ENCODE measurements at places on chromosomes 5 and 9.

GRCh38 chr9:6105738-6106137 is 90.3 kb upstream of the RANBP6 start:
- DNase-seq: no peak

- no peak for DNase-seq
These were observed 205.8 kb upstream of the RAI14 start for GRCh38 chr5:34450338-34450737.

DNA sequence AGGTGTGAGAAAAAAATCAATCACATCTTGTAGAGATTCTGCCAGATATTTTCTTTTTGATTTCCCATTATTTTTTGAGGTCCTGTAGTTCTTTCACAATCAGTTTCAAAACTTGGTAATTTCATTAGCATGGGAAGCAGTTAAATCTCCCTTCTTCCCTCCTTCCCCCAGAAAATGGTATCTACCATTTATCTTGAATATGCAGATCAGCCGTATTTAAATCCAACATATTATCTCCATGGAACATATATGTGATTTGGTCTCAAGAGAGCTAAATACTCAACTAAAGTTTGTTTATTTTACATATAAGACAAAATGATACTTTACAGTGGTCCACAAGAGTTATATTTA is 1034.8 kb downstream of the CDH12 start:
- no peak for DNase-seq

- no peak for DNase-seq
These were observed 40.7 kb downstream of the KIAA0825 start for GRCh38 chr5:94577466-94578245.

GRCh38 chr9:75088646-75089372 is 495 bp downstream of the OSTF1 start:
- no peak for DNase-seq

- no peak for DNase-seq
These were observed 15.2 kb upstream of the IRX4 start for GRCh38 chr5:1897816-1898450.

DNA sequence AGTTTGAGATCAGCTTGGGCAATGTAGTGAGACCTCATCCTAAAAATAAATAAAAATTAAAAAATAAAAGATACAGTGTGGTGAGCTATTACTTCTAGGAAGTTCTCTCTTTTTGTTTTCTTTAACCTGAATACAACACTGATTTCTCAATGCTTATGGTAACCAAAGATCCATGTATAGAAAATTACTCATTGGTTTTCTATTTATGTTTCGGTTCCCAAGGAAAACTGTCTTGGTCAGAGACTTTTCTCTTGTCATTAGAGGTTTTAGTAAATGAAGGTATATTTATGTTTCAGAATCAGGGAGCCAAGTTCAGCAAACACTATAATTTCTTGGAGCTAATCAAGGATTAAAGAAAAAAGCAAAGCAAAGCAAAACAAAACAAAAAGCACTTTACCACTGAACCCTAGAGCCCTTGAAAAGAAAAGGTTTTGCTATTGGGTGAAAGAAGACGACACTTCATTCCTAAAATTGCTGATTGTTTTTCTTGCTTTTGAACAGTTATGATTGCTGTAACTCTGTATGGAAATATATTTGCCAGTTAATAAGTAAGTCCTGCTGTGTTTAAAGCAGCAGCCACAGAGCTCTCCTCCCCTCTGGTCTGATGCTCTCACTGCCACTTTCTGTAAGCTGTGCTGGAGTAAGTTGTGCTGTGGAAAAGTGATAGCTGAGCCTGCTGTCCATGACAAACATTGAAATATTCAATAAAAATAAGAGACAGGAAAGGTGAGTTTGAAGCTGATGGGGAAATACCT is 298.2 kb downstream of the CD180 start:
- no peak for DNase-seq

Measured in retina (tissue), 1 donor.